Central memory CD8-positive, alpha-beta T cell (primary cell): ENCODE measurements at places on chromosomes 2 and 18.

DNA sequence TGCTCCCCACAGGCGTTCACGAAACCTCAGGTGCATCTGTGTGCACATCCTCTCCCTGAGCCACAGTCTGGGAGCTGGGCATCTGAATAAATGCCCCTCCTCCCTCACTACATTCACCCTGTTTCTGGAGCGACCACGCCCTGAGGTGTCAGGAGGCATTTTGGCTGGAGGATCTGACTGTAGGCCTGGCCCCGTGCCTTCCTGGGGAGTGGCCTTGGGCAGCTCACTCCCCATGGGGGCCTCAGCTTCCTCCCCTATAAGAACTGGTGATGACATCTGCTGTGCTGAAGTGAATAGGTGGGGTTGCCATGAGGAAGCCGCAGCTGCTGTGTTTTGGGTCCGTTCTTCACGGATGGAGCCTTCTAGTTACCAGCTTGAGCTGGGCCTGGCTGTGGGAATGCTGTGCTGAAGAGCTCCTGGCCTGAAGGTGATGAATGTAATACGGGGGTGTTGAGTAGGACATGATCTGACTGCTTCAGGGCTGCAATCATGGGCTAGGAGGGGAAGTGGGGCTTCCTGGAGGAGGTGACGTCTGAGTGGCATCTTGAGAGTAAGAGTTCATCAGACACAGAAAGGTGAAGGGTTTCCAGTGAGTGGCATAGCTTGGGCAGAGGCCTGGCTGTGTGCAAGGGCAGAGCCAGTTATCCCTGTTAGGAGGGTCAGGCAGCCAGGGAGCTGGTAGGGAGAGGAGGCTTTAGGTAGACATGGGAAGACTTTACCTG, 58.2 kb downstream of the GLI2 start:
- H3K36me3 ChIP-seq, result peaks cover 2% of the 10 kb centered on the region
- no peak for DNase-seq
- peaks cover 33% of the 10 kb centered on the region for H3K27me3 ChIP-seq

DNA sequence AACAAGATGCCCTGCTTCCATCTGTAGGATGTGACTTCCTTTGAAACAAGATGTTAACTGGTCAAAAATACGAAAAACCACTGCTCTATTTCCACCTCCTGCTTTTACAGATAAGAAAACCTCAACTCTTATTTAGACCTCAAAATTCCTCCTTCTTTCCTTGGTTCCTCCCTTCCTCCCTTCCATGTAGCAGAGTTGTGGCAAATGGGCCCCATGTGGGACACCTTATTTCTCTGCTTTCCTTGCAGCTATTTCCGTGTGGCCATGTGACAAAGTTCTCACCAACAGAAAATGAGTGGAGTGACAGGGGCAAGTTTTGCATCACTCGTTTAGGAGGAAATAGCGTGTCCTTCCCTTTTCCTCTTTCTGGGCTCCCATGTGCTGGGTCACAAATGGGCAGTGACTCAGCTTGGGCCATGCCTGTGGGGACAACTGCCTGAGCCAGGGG, 69.4 kb upstream of the SMAD2 start:
- H3K4me3 ChIP-seq, result no peak overlapping the region
- H3K27me3 ChIP-seq, result no peaks in the 10 kb centered on the region
- DNase-seq, result no peak

DNA sequence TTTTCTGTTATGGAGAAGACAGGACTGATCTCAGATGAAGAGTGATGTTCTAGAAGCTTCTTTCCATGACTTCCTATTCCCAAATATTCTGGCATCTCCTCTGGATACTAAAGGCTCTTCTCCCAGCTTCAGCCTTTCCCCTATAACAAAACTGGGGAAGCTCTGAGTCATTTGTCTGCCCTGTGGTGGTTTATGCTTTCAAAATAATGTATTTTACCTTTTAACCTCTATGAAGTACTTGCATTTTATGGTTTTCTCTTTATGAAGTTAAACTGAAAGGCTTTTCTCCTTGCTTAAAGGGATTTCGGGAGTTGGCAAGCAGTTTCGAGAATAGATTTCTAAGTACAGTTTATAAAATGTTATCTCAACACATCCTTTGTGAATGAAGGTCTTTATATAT, 104.4 kb downstream of the TANC1 start:
- peaks cover 9% of the 10 kb centered on the region for H3K27me3 ChIP-seq
- H3K4me1 ChIP-seq, result no peaks in the 10 kb centered on the region
- no peak for DNase-seq
- no peak overlapping the region for H3K27ac ChIP-seq

- H3K27ac ChIP-seq, result no peak overlapping the region
- DNase-seq, result no peak
- no peaks in the 10 kb centered on the region for H3K27me3 ChIP-seq
- no peak overlapping the region for H3K4me3 ChIP-seq
- H3K4me1 ChIP-seq, result peaks cover 13% of the 10 kb centered on the region
These were observed 73.0 kb downstream of the CHRNA1 start for GRCh38 chr2:174691201-174691779.

DNA sequence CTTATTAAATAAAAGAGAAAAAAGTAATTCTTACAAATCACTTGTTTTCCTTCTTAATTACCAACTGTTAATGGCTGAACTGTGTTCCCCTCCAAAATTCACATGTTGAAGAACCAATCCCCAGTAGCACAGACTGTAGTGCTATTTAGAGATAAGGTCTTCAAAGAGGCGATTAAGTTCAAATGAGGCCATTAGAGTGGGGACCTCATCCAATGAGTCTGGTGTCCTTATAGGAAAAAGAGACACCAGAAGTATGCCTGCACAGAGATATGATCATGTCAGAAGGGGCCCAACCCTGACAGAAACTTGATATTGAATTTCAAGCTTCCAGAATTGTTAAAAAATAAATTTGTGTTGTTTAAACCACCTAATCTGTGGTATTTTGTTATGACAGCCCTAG, 89.8 kb downstream of the MEMO1 start:
- H3K36me3 ChIP-seq, result peaks cover 7% of the 10 kb centered on the region
- H3K27me3 ChIP-seq, result no peaks in the 10 kb centered on the region
- H3K4me1 ChIP-seq, result peaks cover 14% of the 10 kb centered on the region

GRCh38 chr2:142973160-142973821, 95.8 kb downstream of the KYNU start:
- no peak for DNase-seq
- peaks cover 16% of the 10 kb centered on the region for H3K27me3 ChIP-seq

- H3K36me3 ChIP-seq, result peaks cover 2% of the 10 kb centered on the region
- no peaks in the 10 kb centered on the region for H3K27me3 ChIP-seq
- no peak overlapping the region for H3K4me3 ChIP-seq
- no peak overlapping the region for H3K27ac ChIP-seq
- DNase-seq, result no peak
These were observed 540.5 kb downstream of the SATB2 start for GRCh38 chr2:198917275-198917674.

GRCh38 chr2:97869722-97870346, 125.9 kb downstream of the TMEM131 start:
- H3K27me3 ChIP-seq, result no peaks in the 10 kb centered on the region
- H3K27ac ChIP-seq, result no peak overlapping the region
- peaks cover 43% of the 10 kb centered on the region for H3K4me1 ChIP-seq
- H3K36me3 ChIP-seq, result peaks cover 2% of the 10 kb centered on the region
- DNase-seq, result no peak

DNA sequence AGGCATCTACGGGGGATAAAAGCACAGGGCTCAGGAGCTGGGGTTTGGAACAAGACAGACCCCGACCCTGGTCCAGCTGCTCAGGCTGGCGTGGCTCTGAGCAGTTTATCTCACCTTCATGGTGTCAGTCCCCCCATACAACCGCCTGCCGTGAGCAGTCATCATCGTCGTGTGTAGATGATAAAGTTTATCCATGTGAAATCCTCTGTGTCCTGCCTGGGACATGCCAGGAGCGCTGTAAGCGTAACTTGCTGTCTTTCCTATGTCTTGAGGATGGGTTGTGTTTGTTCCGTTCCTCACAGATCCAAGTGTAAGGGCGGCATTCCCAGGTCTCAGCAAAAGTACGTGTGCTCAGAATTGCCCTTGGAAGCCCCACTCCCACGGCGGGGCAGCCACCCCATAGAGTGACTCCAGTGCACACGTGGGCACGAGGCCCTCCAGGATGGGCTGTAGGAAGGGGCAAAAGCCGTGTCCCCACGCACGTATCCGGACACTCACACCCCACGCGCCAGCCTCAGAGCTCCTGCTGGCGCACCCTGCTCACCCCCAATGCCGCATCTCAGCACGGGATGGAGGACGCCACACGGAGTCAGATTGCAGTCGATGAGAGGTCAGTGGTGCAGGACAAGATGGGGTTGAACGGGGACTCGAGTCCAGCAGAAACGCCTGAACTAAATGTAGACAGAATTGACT, 50.9 kb downstream of the ADI1 start:
- no peak overlapping the region for H3K27ac ChIP-seq
- DNase-seq, result no peak
- H3K4me1 ChIP-seq, result no peaks in the 10 kb centered on the region
- peaks cover 27% of the 10 kb centered on the region for H3K36me3 ChIP-seq

DNA sequence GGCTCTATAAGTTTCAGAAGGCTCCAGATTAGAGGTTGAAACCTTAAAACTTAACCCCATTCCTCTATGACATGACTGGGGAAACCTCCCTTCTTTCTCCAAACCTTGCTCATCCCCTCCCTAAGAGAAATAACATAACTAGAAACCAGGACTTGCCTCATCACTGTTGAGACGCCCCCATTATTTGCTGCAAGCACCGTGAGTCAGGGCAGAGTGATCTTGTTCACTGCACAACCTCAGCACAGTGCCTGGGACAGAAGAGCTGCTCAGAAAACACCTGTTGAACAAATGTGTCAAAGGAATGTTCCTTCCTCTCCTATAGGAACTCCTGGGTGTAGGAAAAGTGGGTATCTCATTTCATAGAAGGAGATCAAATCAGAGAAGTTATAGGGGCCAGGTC, 132.7 kb upstream of the CTAGE1 start:
- no peak overlapping the region for H3K4me3 ChIP-seq
- no peaks in the 10 kb centered on the region for H3K36me3 ChIP-seq
- DNase-seq, result no peak
- H3K27ac ChIP-seq, result no peak overlapping the region
- H3K27me3 ChIP-seq, result no peaks in the 10 kb centered on the region
